ENCODE measurements at places on chromosomes 2 and 18.

- no peak for DNase-seq
Measured at GRCh38 chr2:98870516-98871158, 65.4 kb downstream of the CRACDL start.

GRCh38 chr2:135762022-135762421, 20.4 kb downstream of the UBXN4 start:
- DNase-seq: no peak

DNA sequence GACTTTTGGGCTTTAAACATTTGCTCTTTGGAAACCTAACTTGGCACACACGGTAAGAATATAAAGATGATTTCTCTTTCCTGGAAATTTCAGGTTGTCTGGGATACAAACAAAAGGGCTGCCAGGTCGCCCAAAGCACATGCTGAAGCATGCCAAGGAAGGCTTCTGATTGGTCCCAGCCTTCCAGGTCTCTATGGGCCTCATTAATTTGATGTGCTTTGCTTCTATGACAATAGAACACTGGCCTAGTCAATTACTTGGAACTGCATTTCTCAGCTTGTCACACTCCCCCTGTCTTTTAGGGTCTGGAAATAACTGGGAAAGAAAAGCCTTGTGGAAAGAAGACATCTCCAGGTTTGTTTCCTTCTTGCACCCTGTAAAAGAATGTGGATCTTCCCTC, 228.9 kb downstream of the ADCYAP1 start:
- DNase-seq: no peak

DNA sequence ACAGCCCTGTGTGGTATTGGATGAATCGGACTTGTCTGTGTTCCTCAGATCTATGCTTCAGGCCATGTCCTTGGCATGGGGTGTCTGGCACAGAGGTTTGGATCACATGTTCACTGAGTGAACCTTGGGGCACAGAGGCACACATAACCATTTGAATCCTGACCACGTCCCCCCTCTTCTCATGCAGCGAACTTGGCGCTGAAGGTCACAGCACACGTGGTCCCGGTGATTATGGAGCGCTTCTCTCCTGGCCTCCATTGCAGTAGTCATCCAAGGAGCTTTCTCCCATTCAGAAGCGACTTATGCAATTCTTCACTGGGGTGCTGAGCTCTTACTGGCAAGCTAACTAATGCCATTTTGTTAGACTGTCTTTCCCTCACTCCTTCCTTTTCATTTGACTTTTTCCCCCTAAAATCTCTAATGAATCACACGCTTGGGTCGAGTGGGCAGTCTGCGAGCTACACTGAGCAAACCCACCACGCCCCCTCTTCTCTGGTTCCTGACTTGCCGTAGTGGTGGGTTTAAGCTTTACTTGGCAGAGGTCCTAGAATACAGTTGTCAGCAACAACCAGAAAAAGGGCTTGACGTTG, 59.4 kb downstream of the KCNG2 start:
- no peak for DNase-seq

- no peak for DNase-seq
Measured at GRCh38 chr2:198371921-198372543, 567.6 kb downstream of the PLCL1 start.

DNA sequence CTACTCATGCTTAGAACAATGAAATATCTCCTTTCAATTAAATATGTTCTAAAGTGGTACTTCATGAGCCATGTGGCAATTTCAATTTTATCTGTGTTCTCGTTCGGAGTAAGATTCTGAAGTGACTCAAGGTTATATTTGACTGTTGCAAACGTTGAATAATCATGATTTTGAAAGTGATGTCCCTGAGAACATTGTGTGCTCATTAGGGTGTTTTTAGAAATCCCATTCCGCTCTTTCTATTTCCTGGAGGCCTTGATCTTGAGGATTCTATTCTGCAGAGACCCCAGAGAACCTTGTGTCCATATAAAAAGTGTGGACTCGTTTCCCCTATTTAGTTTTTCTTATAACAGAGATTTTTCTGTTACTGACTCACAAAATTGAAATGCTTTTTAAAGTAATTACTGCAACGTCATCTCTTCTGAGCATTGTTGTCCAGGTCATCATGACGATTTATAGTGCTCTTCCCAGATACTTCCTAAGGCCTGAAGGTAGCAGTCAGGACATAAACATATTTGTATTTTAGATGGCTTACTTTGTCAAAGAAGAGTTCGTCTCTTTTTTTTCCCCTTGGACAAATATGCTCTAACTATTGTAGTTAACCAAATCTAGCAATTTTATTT, 27.2 kb downstream of the IL1R2 start:
- DNase-seq: no peak

GRCh38 chr18:76557026-76557575, 62.1 kb upstream of the ZNF516 start:
- no peak for DNase-seq

DNA sequence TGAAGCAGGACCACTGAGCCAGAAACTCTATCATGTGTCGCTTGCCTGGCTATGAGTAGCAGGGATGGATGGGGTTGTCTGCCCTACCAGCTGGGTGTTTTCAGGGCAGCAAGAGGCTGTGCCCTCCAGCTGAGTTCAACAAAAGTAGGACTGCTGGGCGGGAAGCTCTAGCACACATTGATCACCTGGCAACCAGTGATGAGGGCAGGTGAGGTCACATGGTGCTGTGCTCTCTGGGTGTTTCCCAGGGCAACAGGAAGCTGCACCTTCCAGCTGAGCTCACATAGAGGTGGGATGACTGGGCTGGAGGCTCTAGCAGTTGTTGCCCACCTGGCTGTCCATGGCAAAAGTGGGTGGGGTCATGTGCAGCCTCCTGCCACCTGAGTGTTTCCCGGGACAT, 487.3 kb upstream of the VWC2L start:
- no peak for DNase-seq

GRCh38 chr18:60599267-60599666, 226.7 kb upstream of the MC4R start:
- no peak for DNase-seq

DNA sequence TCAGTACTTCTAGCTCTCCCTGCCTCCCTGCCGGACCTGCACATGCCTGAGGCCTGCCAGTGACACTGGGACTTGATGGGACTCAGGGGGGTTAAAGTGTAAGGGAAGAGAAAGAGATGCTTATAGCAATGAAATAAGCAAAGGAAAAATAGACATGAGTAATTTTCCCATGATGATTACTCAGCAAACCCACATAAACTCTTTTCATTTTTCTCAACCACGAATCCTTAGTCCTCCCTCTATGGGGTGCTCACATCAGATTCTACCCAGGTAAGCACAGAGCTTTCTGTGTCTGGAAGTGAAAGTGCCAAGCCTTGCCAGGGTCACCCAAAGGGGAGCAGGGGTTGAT, 44.8 kb upstream of the ANKRD62 start:
- no peak for DNase-seq

DNA sequence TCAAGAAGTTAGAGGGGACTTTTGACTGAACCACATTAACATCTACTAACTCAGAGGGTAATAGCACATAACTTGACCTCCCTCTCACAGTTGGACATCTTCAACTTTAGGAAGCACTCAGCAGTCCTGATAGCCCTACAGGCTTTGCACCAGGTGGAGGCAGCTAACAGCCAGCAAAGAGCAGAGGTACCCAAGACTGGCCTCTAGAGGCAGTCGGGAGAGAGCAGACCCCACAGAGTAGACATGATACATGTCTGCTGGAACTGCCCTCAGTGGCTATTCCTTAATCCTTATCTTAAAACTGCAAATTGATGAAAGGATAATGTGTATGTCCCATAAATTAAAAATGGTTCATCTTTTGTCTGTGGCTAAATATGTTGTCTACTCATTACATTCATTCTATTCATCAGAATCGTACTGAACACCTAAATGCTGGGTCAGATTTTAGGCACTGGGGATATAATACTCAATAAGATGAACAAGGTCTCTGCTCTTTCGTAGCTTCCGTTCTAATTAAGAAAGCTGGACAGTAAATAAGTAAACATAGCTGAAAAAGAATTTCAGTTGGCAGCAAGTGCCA, 49.8 kb downstream of the CAB39 start:
- DNase-seq: peak; percentile 37

GRCh38 chr2:59083075-59083828, 842.1 kb upstream of the FANCL start:
- DNase-seq: no peak

DNA sequence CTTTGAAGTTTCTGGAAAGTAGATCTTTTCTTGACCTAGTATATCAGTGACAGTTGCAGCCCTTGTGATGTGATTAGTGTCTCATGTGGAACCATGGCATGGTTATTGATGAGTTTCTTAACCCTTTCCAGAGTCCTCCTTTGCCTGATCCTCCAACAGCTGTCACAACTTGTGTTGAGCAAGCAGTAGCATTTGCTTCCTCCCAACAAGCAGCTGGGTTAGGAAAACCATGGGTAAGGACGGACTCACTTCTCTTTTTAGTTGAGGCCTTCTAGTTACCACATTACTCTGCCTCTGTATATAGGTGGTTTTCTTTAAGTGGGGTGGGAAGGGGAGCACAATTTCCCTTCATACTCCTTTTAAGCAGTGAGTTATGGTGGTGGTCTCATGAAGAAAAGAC, 96.3 kb downstream of the XRCC5 start:
- DNase-seq: no peak

GRCh38 chr2:64179582-64180321, 35.5 kb upstream of the PELI1 start:
- no peak for DNase-seq

DNA sequence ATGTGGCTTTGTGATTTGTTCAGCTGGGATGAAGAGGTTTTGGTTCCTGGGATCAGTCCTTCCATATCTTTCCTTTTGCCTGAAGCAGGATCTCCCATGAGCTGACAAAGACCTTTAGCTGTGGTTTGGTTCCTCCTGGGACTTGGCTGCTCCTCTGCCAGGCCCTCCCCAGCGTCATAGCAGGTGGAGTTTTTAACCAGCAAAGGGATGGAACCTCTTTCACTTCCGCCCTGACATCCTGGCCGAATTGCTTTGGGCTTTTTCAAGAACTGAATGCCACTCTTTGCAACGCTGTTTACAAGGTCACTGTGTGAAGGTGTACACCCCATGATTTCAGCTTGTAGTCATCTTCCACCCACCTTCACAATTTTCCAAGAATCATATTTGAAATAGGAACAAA, 390 bp downstream of the PCARE start:
- peak; percentile 2 for DNase-seq

- DNase-seq: no peak
Measured at GRCh38 chr2:219353129-219353528, 20.6 kb upstream of the RESP18 start.

DNA sequence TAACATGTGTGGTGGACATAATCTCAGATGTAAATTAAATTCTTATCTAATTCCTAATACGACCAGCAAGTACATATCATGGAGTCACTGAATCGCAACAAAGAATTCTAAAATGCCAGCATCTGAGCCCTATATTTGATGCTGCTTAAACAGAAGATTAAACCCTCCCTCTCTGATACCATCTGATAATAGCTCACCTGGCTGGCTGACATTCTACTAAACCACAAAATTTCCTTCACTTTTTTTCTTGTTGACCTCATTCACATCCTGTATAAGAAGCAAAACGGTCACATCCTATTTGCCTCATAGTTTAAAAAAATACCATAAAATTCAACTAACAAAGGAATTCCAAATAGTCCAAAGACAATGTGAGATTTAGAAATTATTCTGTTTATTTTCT, 371.6 kb upstream of the SLC8A1 start:
- no peak for DNase-seq

DNA sequence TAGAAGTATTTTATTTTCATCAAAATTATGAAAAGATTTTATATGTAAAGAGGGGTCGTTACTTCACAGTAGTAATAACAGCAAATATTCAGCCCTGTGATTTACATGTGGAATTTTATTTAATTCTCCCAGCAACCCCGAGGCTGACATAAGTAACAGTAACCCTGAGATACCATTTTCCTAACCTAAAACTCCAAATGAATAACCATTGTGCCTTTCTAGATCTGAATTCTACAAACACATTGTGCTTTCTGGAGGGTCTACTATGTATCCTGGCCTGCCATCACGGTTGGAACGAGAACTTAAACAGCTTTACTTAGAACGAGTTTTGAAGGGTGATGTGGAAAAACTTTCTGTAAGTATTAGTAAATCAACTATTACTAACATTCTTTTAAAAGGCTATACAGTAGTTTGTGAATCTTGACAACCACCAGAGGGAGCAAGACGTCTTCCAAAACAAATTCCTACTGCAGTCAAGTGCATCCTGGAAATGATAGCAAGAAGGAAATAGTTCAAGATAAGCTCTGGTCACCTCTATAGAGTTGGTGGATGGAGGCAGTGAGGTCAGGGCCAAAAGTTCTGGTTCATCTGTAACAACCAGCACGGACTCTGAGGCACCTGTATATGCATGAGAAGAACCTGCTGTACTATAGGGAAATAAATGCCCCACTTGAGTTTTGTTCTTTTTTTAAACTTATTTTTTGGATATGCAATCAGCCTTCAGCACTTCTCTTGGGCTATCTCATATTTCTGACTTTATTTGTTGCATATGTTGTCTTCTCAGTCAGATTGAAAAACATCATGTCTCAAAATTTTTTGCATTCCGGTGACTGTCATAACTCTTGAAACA, 37.4 kb downstream of the ACTR2 start:
- no peak for DNase-seq

DNA sequence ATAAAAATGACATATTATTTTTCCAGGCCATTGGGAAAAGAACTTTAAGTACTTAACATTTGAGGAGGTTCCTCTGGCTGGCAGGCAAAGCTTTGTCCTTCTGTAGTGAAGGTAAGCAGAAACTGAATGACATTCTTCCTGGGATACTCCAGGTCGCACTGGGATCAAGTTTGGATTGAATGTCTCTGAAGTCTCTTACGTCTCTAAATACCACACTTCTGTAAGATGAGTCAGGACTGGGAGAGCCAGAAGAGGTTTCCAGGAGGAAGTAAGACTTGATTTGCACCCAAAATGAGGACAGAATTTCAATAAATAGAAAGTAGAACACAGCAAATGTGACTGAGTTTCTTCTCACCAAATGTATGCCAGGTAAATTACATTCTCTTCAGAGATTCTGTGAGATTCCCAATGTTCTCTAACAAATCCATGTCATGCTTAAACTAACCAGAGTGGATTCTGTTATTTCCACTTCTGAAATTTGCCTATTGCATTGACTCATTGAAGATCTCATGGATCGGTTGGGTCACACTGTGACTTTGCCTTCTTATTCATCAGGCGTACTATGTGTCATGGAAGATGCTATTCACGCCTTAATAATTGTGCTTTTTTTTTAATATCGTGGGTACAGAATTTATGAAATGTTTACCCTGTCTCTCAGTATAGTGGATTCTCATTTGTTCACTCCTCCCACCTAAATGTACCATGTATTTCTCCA, 25.5 kb upstream of the VIT start:
- no peak for DNase-seq

- no peak for DNase-seq
Measured at GRCh38 chr2:207831584-207832248, 62.0 kb upstream of the FZD5 start.

- no peak for DNase-seq
Measured at GRCh38 chr2:120701096-120701495, 34.6 kb upstream of the GLI2 start.

DNA sequence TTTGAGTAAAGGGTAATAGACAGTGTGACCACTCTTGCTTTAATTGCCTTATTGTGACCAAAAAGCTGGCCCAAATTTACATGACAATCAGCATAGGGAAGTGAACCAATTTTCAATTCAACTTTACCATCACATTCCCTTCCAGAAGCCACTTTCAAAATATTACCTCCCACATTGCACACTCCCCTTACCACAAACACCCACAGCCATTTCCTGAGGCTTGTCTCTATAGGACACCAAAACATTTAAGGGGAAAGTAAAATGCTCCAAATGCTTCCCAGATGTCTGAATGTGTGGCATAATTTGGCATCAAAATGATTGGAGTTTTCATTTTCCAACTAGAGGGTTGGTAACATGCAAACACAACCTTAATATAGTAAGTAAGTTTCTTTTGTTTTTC, 616.1 kb downstream of the SLC4A3 start:
- no peak for DNase-seq

- DNase-seq: no peak
Measured at GRCh38 chr2:10786240-10786982, 26.2 kb downstream of the PDIA6 start.
